ENCODE measurements at places on chromosomes 6 and 20. TPM values are rescaled to one million over a fixed set of nuclear protein-coding genes. Genes with fewer than 3 reads are reported as not detected.

DNA sequence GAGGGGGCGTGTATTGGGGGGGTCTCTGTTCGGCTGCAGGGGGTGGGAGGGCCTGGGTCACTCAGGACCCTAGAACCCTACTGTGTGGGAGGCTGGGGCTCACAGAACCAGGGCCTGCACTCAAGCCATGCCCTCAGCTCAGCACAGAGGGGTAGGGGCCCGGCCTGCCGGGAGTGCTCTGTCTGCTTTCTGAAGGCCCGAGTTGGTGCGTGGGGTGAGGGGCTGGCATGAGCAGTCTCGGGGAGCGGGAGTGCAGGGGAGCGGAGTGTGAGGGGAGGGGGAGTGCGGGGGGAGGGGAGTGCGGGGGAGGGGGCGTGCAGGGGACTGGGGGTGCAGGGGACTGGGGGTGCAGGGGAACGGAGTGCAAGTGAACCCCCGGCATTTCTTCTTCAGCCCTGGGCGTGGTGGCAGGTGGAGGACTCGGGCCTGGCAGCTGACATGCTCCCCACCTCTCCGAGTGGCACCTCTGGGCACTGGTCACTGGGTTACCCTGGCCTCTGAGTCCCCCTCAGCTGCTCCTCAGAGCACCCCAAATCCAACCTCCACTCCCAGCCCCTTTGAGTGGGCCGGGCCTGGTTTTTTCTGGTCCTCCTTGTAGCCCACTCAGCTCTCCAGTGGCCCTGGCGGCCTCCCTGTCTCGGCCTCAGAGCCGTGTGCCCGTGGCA, 1.0 kb downstream of the COL20A1 start:
- H3K36me3 ChIP-seq, result peaks cover 4% of the 10 kb centered on the region
- no peaks in the 10 kb centered on the region for H3K4me1 ChIP-seq
- no peak overlapping the region for H3K27ac ChIP-seq
- no peak overlapping the region for H3K4me3 ChIP-seq
- no peak for DNase-seq

DNA sequence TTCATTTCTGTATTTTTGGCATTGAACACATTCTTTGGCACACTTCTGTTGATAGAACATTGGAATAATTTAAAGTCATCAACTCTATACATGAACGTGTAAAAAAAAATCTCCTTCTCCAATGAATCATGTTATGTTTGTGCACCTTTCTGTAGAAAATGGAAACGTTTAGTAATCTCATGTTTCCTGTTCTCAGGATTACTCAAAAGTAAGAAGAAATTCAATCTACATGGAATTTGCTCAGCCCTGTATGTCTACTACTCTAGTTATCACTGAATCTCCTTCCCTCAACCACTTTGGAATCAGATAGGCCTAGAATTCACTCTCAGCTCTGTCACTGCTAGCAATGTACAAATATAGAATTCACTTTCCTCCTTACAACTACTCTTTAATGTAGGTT, 103.6 kb downstream of the COL21A1 start:
- H3K36me3 ChIP-seq, result no peaks in the 10 kb centered on the region
- H3K27me3 ChIP-seq, result no peaks in the 10 kb centered on the region
- no peaks in the 10 kb centered on the region for H3K4me1 ChIP-seq
- H3K27ac ChIP-seq, result no peak overlapping the region
- no peak overlapping the region for H3K4me3 ChIP-seq

- H3K27me3 ChIP-seq, result no peaks in the 10 kb centered on the region
- no peaks in the 10 kb centered on the region for H3K36me3 ChIP-seq
- H3K4me3 ChIP-seq, result no peak overlapping the region
Observed at GRCh38 chr6:148239801-148240460, 102.7 kb upstream of the SASH1 start.

- H3K36me3 ChIP-seq, result no peaks in the 10 kb centered on the region
- no peaks in the 10 kb centered on the region for H3K4me1 ChIP-seq
- no peak overlapping the region for H3K4me3 ChIP-seq
- no peak overlapping the region for H3K27ac ChIP-seq
- no peak for DNase-seq
Observed at GRCh38 chr6:76790881-76791280, 672.4 kb downstream of the HTR1B start.

DNA sequence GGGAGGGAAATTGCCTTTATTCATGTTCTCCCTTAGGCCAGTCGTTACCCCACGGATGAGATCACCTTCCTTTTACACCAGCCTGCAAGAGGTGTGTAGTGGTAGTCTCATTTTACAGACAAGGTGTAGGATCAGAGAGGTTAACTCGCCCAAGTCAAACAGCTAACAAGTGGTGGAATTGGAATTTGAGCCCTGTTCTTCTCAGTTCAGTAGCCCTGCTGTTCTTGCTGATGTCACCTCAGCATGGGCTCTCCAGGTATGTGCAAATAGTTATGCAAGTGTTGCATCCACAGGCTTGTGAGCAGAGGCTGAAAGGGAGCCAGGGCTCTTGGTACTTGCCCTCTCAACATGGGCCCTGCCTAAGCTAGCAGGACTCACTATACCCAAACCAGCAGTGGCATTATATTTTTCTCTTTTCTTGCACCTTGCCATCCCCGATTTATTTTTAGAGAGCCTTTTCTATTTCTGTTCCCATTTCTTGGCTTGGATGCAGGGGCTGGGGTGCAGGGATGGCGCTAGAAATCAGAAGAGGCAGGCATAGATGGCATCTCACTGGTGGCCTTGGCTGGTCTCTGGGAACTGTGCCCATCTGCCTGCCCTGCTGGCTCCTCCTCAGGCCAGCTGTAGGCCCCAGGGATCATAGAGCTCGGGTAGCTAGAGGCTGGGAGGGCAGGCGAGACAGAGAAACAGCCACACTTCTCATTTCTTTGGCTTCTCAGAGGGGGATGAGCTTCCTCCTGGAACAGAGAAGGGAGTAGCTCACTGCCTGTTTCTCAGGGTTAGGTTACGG, 18.2 kb downstream of the PPARD start:
- H3K4me3 ChIP-seq, result no peak overlapping the region
- peaks cover 85% of the 10 kb centered on the region for H3K4me1 ChIP-seq
- H3K27me3 ChIP-seq, result no peaks in the 10 kb centered on the region

GRCh38 chr6:149336609-149336928, 19.1 kb downstream of the TAB2 start:
- peak overlapping the region; percentile 78 for H3K27ac ChIP-seq
- H3K4me3 ChIP-seq, result peak overlapping the region; percentile 37
- H3K4me1 ChIP-seq, result peaks cover 86% of the 10 kb centered on the region
- H3K27me3 ChIP-seq, result no peaks in the 10 kb centered on the region
- no peak for DNase-seq
- no peaks in the 10 kb centered on the region for H3K36me3 ChIP-seq

DNA sequence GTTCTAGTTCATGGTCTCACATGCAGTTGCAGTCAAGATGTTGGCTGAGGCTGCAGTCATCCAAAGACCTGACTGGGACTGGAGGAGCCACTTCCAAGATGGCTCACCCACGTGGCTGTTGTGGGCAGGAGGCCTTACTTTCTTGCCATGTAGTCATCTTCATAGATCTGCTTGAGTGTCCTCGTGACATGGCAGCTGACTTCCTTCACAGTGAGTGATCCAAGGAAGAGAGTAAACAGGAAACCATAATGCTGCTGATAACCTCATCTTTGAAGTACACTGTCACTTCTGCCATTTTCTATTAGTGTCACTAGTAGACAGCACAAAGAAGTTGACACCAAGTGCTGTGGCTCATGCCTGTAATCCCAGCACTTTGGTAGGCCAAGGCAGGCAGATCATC, 40.1 kb upstream of the AKIRIN2 start:
- H3K4me1 ChIP-seq, result no peaks in the 10 kb centered on the region
- no peak overlapping the region for H3K27ac ChIP-seq
- no peak overlapping the region for H3K4me3 ChIP-seq
- no peaks in the 10 kb centered on the region for H3K27me3 ChIP-seq
- DNase-seq, result no peak

CAGE1 gene
- not detected for total RNA-seq

IP6K3 gene
- total RNA-seq, result 113 TPM

TFAP2B gene
- not detected for total RNA-seq

PACSIN1 gene
- total RNA-seq, result 0.11 TPM

ADGB gene
- total RNA-seq, result not detected

Measured in psoas muscle (tissue), 8 donors.